ENCODE measurements at places on chromosomes 3 and 15. TPM values are rescaled to one million over a fixed set of nuclear protein-coding genes. Genes with fewer than 3 reads are reported as not detected.
A peak's percentile ranks its signal among the peaks of the same experiment; 100 is the strongest.

CHCHD4 gene
- total RNA-seq, result 13.6 TPM

CLDN18 gene
- not detected for total RNA-seq

KCNAB1 gene
- total RNA-seq, result 0.42 TPM

CYP1A2 gene
- not detected for total RNA-seq

CHL1 gene
- 77.9 TPM for total RNA-seq

FGF12 gene
- total RNA-seq, result 1.6 TPM

MNS1 gene
- 0.23 TPM for total RNA-seq

CLDN1 gene
- total RNA-seq, result 524 TPM

- DNase-seq, result no peak
These were observed 500.0 kb upstream of the IL12A start for GRCh38 chr3:159488602-159489001.

DNA sequence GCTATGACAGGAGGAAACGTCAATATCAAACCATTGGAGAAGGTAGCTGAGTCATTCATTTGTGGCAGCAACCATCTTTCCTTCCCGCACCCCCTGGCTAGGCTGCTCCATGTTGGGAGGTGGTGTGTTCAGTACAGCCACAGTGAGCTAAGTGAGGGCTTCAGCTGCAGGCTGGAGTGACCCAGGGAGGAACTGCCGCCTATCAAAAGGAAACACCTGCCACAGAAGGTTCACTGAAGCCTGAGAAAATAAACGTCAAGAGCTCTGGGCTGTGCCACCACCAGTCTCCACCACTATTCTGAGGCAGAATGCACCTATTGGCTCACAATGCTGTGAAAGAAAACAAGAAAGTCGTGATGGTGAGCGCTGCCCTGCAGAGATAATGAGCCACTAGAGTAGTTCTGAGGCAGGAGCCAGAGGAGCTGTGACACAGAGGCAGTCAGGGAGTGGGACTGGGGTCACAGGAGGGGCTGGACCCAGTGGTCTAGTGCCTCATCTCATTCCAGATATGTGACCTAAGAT lies 34.8 kb upstream of the CD47 start:
- DNase-seq, result no peak

DNA sequence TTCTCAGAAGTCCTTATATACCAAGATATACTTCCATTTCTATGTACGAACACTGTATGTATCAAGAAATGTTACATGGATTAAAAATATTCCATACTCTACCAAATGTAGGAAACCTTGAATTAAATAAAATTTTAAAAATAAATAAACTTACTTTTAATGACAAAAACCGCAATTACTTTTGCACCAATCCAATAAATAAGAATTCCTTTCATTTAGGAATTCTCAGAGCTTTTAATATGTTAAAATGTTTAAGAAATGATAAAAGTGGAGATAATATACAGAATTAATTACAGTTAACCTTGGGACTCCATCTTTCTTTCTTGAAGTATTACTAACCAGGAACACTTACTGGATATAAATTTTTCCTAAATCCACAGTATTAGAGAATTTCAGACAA lies 272.7 kb downstream of the CNTN6 start:
- no peak for DNase-seq

GRCh38 chr3:119731560-119732343 lies 28.9 kb downstream of the CFAP91 start:
- DNase-seq, result no peak

GRCh38 chr15:73298522-73299245 lies 70.1 kb downstream of the HCN4 start:
- DNase-seq, result no peak

DNA sequence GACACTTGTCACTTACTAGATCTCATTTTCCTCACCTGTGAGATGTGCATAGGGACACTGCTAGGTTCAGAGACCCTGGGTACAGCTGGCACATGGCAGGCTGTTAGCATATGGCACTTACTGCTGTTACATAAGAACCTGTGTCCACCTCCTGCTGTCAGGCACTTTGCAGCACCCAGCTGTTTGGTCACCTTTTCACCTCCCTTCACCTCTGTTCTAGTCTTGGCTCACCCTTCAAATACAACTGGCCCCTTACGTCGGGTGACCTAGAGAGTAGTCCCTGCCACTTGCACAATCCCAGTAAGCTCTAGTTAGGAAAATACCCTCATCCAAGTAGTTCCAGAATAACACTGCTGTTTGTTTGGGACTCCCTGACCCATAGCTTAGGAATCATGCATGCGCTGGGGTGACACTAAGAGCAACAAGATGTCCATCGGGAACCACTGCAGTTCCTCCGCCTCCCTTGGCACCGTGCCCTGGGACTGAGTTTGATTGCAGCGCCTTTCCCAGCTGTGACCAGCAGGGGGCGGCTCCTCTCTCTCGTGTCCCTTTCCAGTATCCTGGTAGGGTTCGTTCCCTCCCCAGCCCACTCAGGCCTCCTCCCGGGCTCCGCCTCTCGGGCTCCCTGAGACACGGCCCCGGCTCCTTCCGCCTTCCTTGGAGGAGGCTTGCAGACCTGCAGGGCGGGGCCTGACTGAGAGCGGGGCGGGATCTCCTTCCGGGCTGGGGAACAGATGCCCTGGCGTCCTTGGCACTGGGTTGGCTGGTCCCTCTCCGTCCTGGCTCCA lies 78.6 kb downstream of the ABHD5 start:
- peak; percentile 99 for DNase-seq

DNA sequence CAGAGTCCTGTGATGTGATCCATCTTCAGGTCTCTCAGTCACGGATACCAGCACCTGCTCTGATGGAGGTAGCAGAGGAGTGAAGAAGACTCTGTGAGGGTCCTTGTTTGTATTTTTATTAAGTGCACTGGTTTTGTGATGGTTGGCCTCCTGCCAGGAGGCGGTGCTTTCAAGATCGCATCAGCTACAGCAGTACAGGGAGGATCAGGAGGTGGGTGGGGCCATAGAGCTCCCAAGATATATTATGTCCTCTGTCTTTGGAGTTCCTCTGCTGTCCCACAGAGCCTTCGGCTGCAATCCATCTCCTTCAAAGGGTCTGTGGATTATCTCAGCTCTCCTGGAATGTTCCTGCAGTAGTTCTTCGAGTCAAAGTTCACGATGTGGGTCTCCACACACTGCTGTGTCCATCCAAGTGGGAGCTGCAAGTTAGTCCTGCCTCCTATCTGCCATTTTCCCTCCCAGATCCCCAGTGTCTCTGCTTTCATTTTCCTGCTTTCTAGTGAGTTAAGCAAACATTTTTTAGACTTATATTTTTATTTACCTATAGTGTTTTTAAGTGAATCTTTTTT lies 54.7 kb downstream of the TM2D3 start:
- no peak for DNase-seq

DNA sequence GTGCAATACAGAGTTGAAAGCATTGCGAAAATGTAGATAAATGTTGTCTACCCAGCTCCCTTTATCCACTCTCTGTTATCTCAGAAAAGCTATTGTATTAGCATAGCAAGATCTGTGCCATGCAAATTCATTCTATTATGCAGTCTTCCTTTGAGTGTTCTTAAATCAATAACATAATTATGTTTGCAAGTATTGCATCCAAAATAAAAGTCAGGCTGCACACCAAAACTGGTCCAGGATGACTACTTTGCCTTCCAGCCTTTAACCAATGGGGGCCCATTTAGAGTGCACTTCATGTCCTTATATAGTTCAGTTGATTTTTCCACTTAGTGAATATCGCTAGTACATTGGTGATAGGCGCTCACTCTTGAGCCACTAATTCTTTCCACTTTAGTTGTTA lies 107.4 kb upstream of the MLF1 start:
- DNase-seq, result no peak

- DNase-seq, result no peak
These were observed 43.8 kb downstream of the GAP43 start for GRCh38 chr3:115666920-115667737.

GRCh38 chr15:101248274-101248673 lies 3.6 kb downstream of the CHSY1 start:
- DNase-seq, result no peak

Data from suprapubic skin (tissue), 4 donors.